ENCODE measurements at places on chromosomes 3 and 15.

DNA sequence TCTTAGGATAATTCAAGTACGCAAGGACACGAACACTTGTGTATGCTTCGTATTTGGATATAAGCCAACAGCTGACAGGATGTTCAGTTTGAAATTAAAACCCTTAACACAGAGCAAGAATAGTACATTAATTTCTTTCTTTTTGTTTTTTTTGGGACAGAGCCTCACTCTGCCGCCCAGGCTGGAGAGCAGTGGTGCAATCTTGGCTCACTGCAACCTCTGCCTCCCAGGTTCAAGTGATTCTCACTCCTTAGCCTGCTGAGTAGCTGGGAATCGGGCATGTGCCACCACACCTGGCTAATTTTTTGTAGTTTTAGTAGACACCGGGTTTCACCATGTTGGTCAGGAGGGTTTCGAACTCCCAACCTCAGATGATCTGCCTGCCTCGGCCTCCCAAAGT lies 32.4 kb downstream of the TOMM70 start:
- no peak for DNase-seq

DNA sequence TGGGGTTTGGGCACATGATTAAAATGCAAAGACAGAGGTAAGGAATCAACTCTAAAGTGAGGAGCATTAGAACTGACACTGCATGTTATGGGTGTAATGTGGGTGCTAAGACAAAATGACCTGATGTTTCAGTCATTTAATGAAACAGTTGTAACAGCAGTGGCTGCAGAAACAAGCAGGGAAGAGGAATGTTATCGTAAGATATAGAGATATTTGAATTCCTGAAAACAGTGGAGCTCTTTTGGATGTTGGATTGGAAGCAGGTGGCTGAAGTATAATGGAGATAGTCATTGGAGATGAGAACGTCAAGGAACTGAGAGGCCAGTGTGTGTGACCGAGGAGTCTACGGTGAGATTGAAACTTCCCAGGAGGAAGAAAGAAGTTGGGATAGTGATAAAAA lies 1065.2 kb downstream of the ZPLD1 start:
- DNase-seq, result no peak

- DNase-seq, result no peak
Measured at GRCh38 chr3:148158210-148158609, 539.5 kb upstream of the AGTR1 start.

GRCh38 chr3:190830031-190830430 lies 32.5 kb downstream of the GMNC start:
- no peak for DNase-seq

- no peak for DNase-seq
Measured at GRCh38 chr15:33111041-33111451, 83.5 kb downstream of the FMN1 start.

- no peak for DNase-seq
Measured at GRCh38 chr3:160987982-160988964, 116.9 kb downstream of the B3GALNT1 start.

GRCh38 chr15:56879502-56879901 lies 38.9 kb upstream of the TCF12 start:
- DNase-seq, result no peak

GRCh38 chr3:179630753-179631451 lies 21.9 kb upstream of the USP13 start:
- DNase-seq, result no peak

DNA sequence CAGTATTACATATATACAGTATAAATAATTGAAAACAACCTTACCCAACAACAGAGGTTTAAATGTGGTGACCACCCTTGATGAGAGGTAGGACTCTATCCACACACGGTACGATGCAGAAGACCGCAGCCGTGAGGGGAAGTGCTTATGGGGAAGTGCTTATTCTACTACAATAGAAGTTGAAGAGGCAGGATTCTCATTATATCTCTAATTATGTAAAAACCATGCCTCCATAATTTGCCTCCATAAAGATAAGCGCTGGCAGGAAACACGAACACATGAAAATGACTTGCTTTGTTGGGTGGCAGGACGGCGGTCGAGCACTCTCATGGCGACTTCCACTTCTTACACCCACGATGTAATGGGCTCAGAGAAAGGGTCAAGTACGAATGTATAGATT lies 7.2 kb upstream of the MUC13 start:
- DNase-seq, result no peak

DNA sequence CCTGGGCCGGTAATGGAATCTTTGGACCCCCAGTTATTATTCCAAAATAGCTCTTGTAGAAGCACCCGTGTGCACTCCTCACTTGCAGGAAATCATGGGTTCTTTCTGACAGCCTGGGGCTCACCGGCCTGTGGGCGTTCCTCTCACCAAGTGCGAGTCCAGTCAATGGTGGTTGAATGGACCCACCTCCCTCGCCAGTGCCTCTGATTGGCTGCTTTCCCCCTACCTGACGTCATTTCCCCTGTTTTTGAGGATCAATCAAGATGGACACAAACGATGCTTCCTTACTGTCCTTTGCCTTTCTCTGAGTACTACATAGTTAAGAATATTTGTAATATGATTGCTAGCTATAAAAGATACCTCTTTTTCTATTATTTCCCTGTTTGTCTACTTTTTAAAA lies 18.1 kb downstream of the MOBP start:
- no peak for DNase-seq

DNA sequence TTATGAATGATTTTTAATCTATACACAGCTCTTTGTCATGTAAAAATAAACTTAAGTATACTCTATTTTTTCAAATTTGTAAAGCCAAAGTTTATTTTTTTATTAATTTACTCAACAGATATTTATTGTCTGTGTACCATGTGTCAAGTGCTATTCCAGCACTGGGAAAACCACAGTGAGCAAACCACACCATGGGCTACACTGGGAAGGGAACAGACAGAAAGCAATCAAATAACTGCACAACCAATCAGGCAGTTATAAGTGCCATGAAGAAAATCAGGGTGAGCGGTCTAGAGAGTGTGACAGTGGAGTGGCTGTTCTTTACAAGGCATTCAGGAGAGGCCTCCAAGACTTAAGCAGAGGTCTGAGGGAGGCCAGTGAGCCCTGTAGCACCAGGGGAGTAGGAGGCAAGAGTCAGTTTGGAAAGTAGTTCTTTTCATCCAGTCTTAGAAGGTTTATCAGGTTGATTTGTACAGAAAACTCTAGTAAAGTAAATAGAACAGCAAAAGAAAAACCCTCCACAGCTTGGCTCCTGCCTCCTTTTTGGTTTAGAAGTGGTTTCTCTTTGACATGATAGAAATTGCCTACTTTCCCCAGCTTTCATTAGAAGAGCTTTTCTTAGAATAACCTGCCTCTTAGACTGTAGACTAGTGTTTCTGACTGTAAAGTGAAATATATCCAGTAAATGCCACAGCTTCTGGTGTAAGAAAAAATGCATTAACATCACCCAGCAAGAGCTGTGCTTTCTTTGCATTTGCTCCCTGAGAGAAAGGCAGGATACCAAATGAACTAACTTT lies 13.7 kb downstream of the EIF2AK4 start:
- DNase-seq, result no peak

DNA sequence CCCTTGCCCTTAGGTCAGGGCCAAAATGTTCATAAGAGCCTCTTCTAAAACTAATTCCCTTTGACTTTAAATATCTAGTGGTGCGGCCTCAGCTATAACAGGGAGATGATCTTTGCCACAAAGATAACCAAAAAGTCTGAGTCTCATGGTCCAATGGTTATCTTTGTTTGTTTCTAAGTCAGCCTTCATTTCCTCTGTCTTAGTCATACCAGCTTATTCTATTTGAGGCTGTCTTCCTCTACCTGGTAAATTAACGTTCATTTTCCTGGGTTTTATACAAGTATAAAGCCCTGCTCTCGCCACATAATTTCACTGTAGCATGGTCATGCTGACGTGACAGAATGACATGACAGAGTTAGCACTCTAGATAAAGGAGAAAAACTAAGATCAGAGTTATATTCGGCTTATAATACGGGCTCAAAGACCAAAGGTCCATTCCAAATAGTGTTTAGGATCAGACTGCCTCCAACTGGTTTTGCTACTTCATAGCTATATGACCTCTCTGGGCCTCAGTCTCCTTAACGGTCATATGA lies 18.4 kb downstream of the ZNF860 start:
- no peak for DNase-seq

DNA sequence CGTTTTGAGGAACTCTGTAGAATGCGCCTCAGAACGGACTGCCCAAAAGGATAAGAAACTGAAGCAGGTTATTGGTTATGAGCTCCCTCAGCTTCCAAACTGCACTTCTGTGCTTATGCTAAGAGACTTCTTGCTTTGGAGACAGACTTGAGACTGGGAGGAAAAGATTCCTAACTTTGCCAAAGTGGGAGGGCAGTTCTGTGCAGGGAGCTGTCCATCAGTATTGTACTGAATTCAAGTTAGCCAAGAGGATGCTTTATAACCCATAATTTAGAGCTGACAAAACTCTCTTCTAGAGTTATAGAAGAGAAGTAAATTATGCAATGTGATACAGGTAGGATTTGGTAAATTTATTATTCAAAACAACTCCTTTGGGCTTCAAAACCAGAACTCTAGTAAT lies 519.8 kb upstream of the GBE1 start:
- DNase-seq, result no peak

GRCh38 chr3:142981108-142981507 lies 17.6 kb upstream of the PAQR9 start:
- no peak for DNase-seq

DNA sequence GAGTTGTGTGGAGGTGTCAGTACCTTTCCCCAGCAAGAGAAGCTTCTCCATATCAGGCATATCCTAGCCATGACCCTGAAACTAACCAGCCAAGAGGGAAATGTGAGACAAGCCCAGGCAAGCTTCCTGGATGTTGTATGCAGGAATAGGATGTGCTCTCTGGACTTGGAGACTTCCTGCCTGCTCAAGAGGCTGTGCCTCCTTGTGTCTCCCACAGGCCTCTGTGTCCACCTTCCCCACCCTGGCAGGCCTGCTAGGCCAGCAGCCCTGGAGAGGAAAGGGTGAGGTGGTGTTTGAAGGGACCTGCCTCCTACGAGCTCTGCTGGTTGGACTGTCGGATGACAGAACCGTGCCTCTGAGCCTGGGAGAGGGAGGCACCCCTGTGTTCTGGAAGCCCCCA lies 2.1 kb upstream of the DYNLT2B start:
- no peak for DNase-seq

GRCh38 chr3:138438896-138439295 lies 4.5 kb downstream of the ESYT3 start:
- DNase-seq, result no peak

- DNase-seq, result no peak
Measured at GRCh38 chr3:87895983-87896382, 162.8 kb downstream of the CGGBP1 start.

DNA sequence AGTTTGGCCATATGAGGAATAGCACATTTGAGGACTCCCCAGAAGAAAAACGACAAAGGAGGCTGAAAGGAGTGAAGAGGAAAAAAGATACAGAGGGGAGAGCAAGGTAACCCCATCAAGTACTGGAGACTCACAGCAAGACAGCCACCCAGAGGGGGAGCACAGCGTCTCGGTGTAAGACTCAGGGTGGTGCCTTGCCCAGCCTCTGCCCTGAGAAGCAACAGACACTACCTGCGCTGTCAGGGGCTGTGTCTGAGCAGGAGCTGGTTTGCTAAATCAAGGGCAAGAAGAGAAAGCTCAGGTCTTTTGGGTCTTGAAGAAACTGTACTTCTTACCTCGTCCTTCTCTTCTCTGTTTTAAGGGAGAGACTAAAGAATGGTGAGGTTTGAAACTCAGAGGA lies 27.9 kb downstream of the FBXO45 start:
- DNase-seq, result no peak

DNA sequence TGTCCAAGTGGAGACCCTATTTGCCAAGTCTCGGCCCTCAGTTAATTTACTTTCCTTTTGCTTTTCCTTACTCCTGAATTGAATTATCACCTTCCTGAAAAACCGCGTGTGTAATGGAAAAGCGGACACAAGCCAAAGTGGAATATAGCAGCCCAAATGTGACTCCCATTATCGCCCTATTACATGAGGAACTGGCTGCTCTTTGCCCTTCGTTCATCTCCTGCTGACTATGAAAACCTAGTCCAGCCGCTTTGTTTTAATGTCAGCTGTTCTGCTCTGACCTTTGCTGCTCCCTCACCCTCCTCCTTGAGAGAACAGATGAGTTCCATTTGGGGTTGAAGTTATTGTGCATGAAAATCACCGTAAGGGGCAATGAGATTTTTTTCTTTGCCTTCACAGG lies 632.7 kb upstream of the SUCLG2 start:
- DNase-seq, result no peak

DNA sequence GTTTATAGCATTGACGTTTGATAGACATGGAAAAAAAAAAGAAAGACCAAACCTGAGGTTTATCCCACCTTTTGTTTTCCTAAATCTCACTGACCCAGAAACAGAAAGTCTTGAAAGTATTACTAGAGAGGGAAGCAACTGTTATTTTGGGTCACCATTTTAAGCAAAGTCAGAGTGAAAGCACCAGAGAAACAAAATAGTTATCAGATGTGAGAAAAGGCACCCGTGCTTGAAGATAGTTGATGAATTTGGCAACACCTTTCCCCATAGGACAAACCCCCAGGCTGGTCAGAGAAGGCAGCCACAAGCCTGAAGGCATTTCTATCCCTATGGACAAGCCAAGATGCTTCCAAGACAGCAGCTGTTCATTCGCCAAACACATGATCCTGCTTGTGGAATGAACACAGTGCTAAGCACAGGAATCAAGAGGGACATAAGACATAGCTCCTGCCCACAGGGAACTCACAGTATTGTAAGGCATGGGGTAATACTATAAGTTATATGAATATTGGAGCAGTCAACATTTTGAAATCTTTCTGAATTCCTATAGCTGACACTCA lies 170.9 kb downstream of the ERC2 start:
- no peak for DNase-seq

DNA sequence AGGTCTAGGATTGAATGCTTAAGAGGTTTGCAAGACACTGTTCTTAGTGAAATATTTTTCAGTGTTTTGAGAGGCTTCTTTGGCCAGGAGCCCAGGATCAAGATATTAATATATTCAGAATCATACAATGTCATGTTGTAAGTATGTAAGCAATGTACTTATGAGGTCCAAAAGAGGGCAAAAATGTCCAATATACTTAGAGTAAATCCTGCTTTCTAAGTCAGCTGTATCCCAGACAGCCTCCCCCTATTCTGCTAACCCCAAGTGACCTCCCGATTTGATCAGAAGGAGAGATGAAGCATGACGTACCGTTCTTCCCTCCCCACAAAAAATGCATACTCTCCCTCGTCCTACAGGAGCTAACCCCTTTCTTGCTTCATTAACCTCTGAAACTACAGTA lies 70.9 kb downstream of the CHAC1 start:
- no peak for DNase-seq

GRCh38 chr3:40803311-40803710 lies 278.6 kb downstream of the ZNF621 start:
- DNase-seq, result no peak

Data from iPS DF 19.7 (cell line).